ENCODE measurements at places on chromosomes 7 and 10. TPM values are rescaled to one million over a fixed set of nuclear protein-coding genes. Genes with fewer than 3 reads are reported as not detected.

Gene FUOM
- 9.8 TPM for total RNA-seq

Gene ADAMTS14
- total RNA-seq = under 0.01 TPM

Gene GBX1
- not detected for total RNA-seq

Gene LIPN
- total RNA-seq = not detected

Gene TBX20
- 0.22 TPM for total RNA-seq

Gene KIF5B
- 59.7 TPM for total RNA-seq

Gene CPN1
- not detected for total RNA-seq

Gene C10orf105
- not detected for total RNA-seq

Gene AEBP1
- 1.4 TPM for total RNA-seq

Gene ESYT2
- 83.6 TPM for total RNA-seq

Gene MAGI2
- total RNA-seq = 9.5 TPM

Gene A1CF
- total RNA-seq = 3.3 TPM

Gene TAS2R41
- total RNA-seq = not detected

Gene PARD3
- total RNA-seq = 37.2 TPM

Gene BTBD16
- not detected for total RNA-seq

Gene SCIN
- total RNA-seq = 0.79 TPM

Gene TAS2R4
- total RNA-seq = 4.3 TPM

Gene GARS1
- total RNA-seq = 285 TPM

Gene RNF133
- total RNA-seq = 23.9 TPM

Gene GRID2IP
- not detected for total RNA-seq

Gene SAP25
- total RNA-seq = 0.79 TPM

Gene NPC1L1
- not detected for total RNA-seq

Gene MSMB
- not detected for total RNA-seq

Gene ADRA2A
- 0.79 TPM for total RNA-seq

Gene SRRM3
- 2.7 TPM for total RNA-seq

Gene PLAU
- 2.7 TPM for total RNA-seq

Gene OR2A42
- not detected for total RNA-seq

Gene ADGRA1
- not detected for total RNA-seq

Gene ERCC6
- 212 TPM for total RNA-seq

Gene RELN
- under 0.01 TPM for total RNA-seq

Gene APBB1IP
- total RNA-seq = 2.4 TPM

Gene MLXIPL
- total RNA-seq = not detected

Gene PVRIG
- not detected for total RNA-seq

Gene DKK1
- total RNA-seq = 40.0 TPM
